ENCODE measurements at places on chromosomes 16 and 17. TPM values are rescaled to one million over a fixed set of nuclear protein-coding genes. Genes with fewer than 3 reads are reported as not detected.

Gene IL21R
- 0.22 TPM for total RNA-seq

Gene C16orf96
- 0.45 TPM for total RNA-seq

Gene DOC2A
- 5.7 TPM for total RNA-seq

Gene TNFRSF17
- not detected for total RNA-seq

Gene ATP6V0A1
- total RNA-seq, result 60.4 TPM

Gene NGFR
- 14.7 TPM for total RNA-seq
